Astrocyte (in vitro differentiated cells and primary cell): ENCODE measurements at places on chromosomes 2 and 18. TPM values are rescaled to one million over a fixed set of nuclear protein-coding genes. Genes with fewer than 3 reads are reported as not detected.

DNA sequence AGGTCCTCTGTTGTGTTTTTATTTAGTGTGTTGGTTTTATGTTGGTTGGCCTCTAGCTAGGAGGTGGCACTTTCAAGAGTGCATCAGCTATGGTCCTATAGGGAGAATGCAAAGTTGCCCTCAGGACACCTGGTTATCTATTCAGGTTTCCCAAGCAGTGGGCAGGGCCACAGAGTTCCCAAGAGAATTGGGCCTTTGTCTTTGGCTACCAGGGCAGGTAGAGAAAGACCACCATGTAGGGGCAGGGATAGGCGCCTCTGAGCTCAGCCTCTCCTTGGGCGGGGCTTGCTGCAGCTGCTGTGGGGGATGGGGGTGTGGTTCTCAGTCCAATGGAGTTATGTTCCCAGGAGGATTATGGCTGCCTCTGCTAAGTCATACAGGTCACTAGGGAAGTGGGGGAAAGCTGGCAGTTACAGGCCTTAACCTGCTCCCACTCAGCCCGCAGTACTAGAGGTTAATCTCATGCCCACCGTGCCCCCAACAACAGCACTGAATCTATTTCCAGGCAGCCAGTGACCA lies 26.0 kb downstream of the ABCB11 start:
- no peak overlapping the region for H3K27ac ChIP-seq
- H3K4me1 ChIP-seq = peaks cover 10% of the 10 kb centered on the region
- H3K27me3 ChIP-seq = no peaks in the 10 kb centered on the region
- no peak overlapping the region for H3K4me3 ChIP-seq

DNA sequence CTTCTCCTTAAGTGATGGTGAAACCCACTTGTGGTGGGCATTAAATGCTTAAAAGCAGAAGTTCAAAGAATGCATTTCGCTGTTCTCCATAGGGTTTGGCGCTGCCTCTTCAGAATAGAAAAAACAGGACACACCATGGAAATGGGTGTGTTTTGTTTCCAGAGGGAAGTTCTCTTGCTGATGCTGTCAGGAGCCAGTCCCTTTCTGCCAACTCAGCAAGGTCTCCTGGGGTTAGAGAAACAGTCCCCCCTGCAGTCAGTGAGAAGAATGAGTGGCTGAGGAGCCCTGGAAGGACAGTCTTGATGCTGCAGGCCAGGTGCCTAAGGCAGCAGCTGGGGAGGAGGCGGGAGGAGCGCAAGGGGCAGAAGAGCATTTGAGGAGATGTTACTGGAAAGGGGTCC lies 37.8 kb upstream of the ASAP2 start:
- H3K4me1 ChIP-seq = peaks cover 6% of the 10 kb centered on the region
- no peak overlapping the region for H3K27ac ChIP-seq
- no peaks in the 10 kb centered on the region for H3K27me3 ChIP-seq
- no peak overlapping the region for H3K4me3 ChIP-seq

CD8B2 gene
- not detected in 2 replicates for total RNA-seq

DNA sequence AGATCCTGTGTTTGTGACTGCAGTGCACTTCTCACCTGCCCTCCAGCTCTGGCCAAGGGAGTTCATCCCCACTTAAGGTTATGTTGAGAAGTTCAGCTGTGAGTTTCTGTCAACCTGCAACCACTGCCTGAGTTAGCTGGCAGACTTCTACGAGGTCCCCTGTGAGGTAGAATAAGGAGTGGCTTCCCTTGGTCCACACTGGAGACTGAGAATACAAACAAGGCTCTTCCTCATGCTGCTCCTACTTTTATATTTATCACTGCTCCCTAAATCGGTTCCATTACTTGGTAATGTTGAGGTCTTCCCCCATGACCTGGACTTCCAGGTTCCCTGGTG lies 353.2 kb upstream of the CWC22 start:
- no peaks in the 10 kb centered on the region for H3K27me3 ChIP-seq
- H3K4me3 ChIP-seq = no peak overlapping the region
- no peaks in the 10 kb centered on the region for H3K36me3 ChIP-seq
- DNase-seq = no peak

- DNase-seq = no peak
- H3K4me1 ChIP-seq = peaks cover 3% of the 10 kb centered on the region
- H3K4me3 ChIP-seq = no peak overlapping the region
These were observed 8.4 kb downstream of the INPP4A start for GRCh38 chr2:98453083-98453482.

NT5DC4 gene
- not detected in 2 replicates for total RNA-seq

GRCh38 chr2:183519371-183520056 lies 395.3 kb downstream of the NUP35 start:
- H3K27ac ChIP-seq = no peak overlapping the region
- H3K27me3 ChIP-seq = no peaks in the 10 kb centered on the region
- H3K4me3 ChIP-seq = no peak overlapping the region
- no peaks in the 10 kb centered on the region for H3K36me3 ChIP-seq

DNA sequence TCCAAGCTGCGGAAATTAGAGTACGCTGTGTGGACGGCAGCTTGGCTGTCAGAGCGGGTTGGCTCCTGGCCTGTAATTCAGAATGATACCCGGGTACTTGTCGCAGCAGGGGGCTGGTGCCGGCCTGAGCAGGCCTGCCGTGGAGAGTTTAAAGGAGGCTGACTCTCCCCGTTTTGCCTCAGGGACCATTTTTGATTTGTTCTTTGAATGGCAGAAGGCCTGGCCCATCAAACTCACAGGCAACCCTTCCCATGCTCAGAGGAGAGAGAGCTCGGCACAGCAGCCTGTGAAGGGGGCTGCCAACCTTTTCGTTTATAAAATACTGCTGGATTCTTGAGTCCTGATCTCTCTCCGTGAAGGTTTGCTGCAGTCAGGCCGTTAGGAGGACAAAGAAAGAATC lies 151.3 kb downstream of the KLHL29 start:
- no peak for DNase-seq
- H3K4me1 ChIP-seq = no peaks in the 10 kb centered on the region
- no peak overlapping the region for H3K4me3 ChIP-seq
- no peak overlapping the region for H3K27ac ChIP-seq

DNA sequence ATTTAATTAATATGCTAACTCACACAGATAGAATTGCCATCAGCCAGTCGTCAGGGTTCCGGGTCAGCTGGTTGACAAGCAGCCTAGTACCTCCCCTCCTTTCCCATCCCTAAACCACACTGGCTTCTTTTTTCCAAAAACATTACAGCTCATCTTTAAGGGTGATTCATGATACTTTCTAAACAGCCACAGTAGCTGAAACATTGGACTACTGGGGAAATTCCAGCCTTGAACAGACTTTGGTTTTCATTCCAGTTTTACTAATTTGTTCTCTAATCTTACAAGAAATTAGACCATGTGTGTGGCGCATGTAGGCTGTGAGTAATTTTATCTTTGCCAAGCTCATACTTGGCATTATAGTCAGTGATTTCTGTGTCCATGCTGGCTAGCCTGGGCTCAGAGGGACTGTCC lies 110.8 kb downstream of the FMNL2 start:
- peaks cover 17% of the 10 kb centered on the region for H3K4me1 ChIP-seq
- no peaks in the 10 kb centered on the region for H3K36me3 ChIP-seq
- peak; percentile 95 for DNase-seq
- H3K4me3 ChIP-seq = no peak overlapping the region

DNA sequence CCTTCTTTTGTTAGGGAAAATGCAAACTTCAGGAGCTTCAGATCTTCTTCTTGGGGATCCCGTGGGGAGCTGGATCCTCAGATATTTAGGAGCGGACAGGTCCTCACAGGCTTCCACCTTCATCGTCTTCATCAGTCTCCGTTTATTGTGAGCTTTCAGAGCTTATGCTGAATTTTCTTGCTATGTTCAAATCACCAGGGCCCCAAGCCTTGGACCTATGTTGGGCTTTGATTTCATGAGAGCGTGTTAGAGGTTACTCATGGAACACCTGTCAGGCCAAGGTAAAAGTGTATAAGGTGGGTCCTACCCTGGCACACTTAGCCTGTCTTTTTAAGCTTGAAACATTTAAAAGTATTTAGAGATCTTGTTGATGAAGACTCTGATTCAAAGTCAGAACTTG lies 212.9 kb downstream of the FAM210A start:
- no peaks in the 10 kb centered on the region for H3K4me1 ChIP-seq
- no peak overlapping the region for H3K4me3 ChIP-seq
- no peak for DNase-seq
- no peak overlapping the region for H3K27ac ChIP-seq
- H3K27me3 ChIP-seq = peaks cover 4% of the 10 kb centered on the region
- no peaks in the 10 kb centered on the region for H3K36me3 ChIP-seq

FBLN7 gene
- not detected in 2 replicates for total RNA-seq

DNA sequence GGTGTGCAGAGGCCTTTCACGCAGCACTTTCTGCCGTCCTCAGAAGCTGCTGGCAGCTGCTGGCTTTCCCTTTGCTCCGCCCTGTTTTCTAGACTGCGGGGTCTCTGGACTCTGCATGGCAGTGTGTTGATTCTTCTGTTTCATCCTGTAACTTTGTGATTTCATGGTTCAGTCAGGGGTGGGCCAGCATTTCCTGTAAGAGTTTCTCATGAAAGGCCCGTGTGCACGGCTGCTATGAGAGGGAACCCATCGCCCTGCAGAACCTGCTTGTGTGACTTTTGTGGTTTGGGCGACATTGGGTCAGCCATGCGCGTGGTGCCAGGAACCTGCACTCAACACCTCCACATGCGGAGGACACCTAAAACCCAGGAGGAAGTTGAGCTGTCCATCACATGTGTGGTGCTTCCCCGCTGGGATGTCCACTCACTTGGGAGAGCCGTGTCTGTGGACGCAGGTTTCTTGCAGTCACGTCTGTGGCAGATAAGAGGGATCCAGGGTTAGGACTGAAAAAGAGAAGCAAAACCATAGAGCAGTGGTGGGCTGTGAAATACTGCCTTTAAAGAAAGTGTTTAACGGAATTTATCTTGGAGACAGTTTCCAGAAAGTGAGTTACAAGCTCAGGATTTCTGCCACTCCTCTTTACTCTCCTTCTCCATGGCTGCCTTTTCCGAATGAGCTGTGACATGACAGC lies 167.3 kb upstream of the ALKAL2 start:
- H3K4me1 ChIP-seq = no peaks in the 10 kb centered on the region
- H3K4me3 ChIP-seq = no peak overlapping the region
- DNase-seq = no peak
- H3K27ac ChIP-seq = no peak overlapping the region

- H3K27ac ChIP-seq = no peak overlapping the region
- H3K4me1 ChIP-seq = peaks cover 4% of the 10 kb centered on the region
- H3K27me3 ChIP-seq = no peaks in the 10 kb centered on the region
- no peak for DNase-seq
- H3K36me3 ChIP-seq = no peaks in the 10 kb centered on the region
These were observed 234.2 kb downstream of the ASXL3 start for GRCh38 chr18:33812186-33812585.

CYS1 gene
- total RNA-seq = 3.7 and 4.8 TPM in 2 replicates

DNA sequence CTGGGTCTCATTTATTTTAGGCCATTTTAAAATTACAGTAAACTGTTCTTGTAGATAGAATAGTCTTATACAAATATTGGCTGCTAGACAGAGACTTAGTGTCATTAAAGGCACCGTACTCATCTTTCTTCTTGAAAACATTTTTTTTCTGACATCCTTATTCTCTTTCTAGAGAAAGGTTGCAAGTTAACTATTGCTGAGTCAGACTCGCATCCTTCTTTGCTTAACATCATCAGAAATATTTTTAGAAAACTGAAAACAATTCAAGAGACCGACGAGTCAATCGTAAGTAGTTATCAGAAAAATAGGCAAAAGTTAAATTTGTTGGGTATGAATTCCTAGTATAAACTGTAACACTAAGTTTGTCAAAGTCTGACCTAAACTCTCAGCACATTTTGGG lies 72.2 kb downstream of the HNMT start:
- no peaks in the 10 kb centered on the region for H3K36me3 ChIP-seq
- H3K4me3 ChIP-seq = no peak overlapping the region
- no peak for DNase-seq
- H3K27ac ChIP-seq = no peak overlapping the region

HSPD1 gene
- total RNA-seq = 292 and 329 TPM in 2 replicates

- peak; percentile 81 for DNase-seq
- no peaks in the 10 kb centered on the region for H3K27me3 ChIP-seq
These were observed 86.6 kb upstream of the ZFP36L2 start for GRCh38 chr2:43312755-43313641.

- no peak within 1 kb of the TSS for H3K4me3 ChIP-seq
- H3K27me3 ChIP-seq = no peaks in the 10 kb centered on the region
- no peak for DNase-seq
- H3K36me3 ChIP-seq = no peaks in the 10 kb centered on the region
- H3K4me1 ChIP-seq = peaks cover 9% of the 10 kb centered on the region
- no peak within 1 kb of the TSS for H3K27ac ChIP-seq
These were observed at the start of gene NEU2 for GRCh38 chr2:233032551-233033320. NEU2 (plus strand) TSS chr2:233032672; CDS start chr2:233032672, 0 bp downstream.

GRCh38 chr2:72115110-72116080 lies 32.3 kb downstream of the CYP26B1 start:
- H3K4me3 ChIP-seq = no peak overlapping the region
- H3K27me3 ChIP-seq = no peaks in the 10 kb centered on the region
- no peaks in the 10 kb centered on the region for H3K36me3 ChIP-seq

CBLN2 gene
- not detected in 2 replicates for total RNA-seq

DNA sequence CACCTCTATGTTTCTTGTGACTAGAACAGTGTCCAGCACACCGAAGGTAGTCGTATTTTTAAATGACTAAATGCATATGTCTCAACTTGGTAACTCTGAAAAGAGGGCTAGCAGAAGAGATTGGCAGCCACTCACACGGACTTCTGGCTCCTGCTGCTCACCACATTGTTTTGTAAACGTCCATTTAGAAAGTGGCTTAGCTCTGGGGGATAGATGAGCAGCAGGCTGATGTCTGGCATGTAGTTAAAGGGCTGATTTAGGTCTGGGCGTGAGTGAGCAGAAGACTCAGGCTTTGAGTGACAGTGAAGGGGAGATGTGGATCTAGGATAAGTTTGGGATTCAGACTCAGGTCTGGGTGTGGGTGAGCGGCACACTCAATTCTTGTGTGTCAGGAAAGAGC lies 372.9 kb upstream of the HS6ST1 start:
- no peak overlapping the region for H3K4me3 ChIP-seq
- H3K36me3 ChIP-seq = no peaks in the 10 kb centered on the region
- H3K27me3 ChIP-seq = peaks cover 3% of the 10 kb centered on the region
- no peak overlapping the region for H3K27ac ChIP-seq

DNA sequence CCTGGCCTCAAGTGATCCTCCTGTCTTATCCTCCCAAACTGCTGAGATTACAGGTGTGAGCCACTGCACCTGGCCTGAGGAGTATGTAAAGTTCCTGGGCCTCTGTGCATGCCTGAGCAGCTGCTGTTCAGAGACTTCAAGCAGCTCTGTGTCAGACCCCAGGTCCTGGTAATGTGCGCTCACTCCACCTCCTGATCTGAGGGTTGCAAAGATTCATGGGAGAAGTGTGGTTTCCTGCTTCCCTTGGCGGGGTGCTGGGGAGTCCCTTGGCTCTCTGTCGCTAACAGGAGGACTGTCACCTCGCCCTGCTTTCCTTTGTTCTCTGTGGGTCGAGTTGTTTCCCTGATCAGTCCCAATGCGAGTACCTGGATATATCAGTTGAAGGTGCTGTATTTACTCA lies 8.6 kb upstream of the IL36A start:
- no peak for DNase-seq
- H3K27ac ChIP-seq = no peak overlapping the region
- H3K27me3 ChIP-seq = peaks cover 6% of the 10 kb centered on the region
- no peaks in the 10 kb centered on the region for H3K4me1 ChIP-seq

GRCh38 chr2:235570256-235570655 lies 76.4 kb downstream of the AGAP1 start:
- peak; percentile 54 for DNase-seq
- no peaks in the 10 kb centered on the region for H3K27me3 ChIP-seq
- no peak overlapping the region for H3K4me3 ChIP-seq
- H3K36me3 ChIP-seq = no peaks in the 10 kb centered on the region
- no peak overlapping the region for H3K27ac ChIP-seq

AFG3L2 gene
- 43.9 and 46.7 TPM in 2 replicates for total RNA-seq
